H7 (cell line): ENCODE measurements at places on chromosomes 6 and 20. TPM values are rescaled to one million over a fixed set of nuclear protein-coding genes. Genes with fewer than 3 reads are reported as not detected.

DNA sequence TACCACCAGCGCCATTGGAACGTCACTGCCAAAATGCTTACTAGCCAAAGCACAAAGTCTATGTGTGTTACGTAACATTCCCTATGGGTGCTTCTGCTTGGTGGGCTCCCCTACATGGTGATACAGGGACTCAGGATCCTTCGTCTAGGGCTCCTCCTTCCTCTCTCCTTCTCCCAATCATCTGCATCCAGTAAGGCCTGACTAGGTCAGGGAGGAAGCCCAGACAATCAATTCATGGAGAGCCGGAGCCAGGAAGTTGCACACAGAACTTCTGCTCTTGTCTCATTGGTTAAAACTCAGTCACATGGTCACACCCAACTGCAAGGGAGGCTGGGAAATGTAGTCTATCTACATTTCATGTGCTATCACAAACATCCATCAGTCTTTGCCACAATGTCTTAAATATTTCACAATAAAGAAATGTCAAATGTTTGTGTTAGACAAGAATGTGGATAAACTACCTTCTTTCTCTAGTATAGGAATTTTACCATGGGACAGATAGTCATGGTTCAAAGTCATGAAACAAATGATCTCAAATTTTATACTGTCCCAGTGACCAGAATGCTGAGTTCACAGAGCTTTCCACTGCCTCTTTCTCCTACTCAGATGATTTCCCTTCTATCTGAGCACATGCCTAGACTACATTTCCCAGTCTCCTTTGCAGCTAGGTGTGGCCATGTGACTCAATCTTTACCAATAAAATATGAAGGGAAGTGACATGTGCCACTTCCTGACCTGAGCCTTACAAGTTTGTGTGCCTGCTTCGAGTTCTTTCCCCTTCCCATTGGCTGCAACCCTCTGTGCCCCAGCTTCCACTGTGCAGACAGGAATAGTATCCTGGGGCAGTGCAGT lies 9.3 kb upstream of the KCNK15 start:
- peak; percentile 83 for DNase-seq

DNA sequence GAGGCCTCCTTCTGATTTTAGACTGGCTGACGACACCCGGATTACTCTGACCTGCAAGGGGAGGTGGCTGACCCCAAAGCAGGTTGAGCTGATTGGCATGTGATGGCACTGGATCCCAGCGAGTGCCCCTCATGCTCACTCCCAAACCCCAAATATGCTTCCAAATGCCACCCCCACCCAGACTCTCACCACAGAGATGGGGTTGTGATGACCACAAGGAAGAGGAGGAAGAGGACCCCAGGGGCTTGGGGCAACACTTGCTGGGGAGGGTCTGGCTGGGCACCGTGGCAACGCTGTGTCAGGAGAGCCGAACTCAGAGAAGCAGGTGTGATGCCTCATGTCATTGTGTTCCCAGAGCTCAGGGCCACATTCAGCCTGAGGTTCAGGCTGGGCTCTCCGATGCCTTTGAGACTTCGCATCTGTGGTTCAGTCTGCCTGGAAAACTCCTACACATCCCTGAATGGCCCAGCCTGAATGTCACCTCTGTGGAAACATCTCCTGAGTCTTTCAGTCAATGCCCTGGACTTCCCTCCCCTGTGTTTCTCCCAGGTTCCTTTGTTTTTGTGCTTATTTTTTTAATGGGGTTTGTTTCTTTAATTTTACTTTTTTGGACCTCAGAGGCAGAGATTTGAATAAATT lies 169.1 kb upstream of the PMEPA1 start:
- peak; percentile 2 for DNase-seq

DNA sequence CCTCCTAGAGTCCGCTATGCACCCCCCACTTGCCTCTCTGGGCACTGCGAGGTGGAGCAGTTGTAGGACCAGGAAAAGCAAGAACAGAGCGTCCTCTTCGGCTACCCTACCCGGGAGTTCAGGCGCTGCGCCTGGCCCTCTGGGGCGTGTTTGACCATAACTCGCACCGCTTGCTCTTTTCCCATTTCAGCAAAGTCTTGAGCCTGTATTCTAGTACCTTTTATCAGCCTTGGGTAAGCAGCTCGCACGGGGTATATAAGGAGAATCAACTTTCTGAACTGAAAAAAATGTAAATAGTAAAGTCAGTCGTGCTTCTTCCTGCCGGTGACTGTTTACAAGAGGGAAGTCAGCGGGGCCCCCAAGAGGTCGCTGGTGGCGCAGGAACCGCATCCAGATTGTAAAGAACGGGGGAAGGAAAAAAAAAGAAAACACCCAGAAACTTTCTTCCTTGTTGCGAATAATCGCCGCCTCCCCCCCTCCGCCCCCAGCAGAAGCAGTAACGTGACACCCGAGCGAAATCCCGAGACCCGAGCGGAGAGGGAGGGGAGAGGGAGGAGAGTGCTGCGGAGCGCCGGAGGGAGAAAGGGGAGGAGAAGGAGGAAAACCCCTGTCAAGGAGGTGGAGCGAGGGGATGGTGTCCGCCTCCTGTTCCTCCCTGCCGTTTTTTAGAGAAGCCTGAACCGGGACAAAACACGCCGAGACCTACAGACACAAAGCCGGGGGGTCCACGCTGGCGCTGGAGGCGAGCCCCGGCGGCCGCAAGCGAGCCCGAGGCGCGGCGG lies at the start of gene UST:
Gene UST (plus strand): TSS at position 668 of the 782 bp plus-strand sequence. CDS start 401 bp downstream, outside the sequence.
- DNase-seq: peak; percentile 91

DNA sequence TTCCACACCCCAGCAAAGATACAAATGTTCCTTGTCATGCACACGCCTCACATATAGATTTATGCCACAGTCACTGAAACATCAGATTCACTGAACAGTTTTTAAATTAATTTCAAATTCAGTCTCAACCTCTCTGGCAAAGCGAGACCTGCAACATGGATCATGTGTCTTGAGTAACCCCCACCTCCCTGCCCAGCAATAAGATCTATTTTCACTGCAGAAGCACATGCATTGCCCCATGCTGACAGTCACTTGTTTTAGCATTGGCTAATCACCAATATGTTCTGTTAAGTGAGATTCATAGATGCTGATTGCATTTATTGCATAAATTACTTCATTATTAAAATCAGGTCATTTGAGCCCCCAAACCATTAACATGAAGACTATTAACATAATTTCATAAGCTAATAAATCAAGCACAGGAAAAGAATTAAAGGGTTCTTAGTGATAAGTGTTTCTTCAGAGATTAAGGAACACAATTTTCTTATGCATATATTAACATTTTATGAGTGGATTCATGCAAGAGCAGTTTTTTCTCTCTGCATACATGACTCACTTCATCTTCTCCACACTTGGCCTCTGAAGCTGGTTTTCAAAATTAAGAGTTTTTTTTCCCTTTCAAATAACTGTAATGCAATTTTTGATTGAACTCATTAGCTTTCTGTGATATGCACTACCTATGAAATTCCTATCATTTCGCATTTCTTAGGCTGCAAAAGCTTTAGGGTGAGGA lies 173.2 kb upstream of the SOX4 start:
- DNase-seq: no peak

DNA sequence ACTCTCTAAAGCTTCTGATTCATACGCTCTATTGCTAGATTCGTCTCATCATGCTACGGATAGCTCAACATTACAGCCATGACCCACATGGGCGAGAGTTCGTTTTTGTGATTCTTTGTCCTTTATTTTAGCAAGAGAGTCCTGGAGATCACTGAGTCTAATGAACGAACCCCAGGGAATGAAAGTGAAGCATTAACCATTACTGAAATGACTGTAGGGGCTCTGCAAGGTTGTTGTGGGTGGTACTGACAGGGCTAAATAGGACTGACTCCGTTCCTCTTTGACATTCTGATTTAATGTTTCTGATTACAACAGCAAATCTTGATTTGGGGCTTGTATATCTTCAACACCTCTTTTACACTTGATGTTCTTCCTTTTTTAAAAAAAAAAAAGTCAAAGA lies 13.7 kb upstream of the RTF2 start:
- DNase-seq: no peak

GRCh38 chr6:7546896-7547295 lies 5.4 kb downstream of the DSP start:
- no peak for DNase-seq

SRXN1 gene
- total RNA-seq: 27.3 and 34.7 TPM in 2 replicates

GPR6 gene
- total RNA-seq: 0.14 and 0.63 TPM in 2 replicates
